NAMALWA (cell line): ENCODE measurements at places on chromosomes 7 and 10.

GRCh38 chr7:22723181-22723601 lies 3.8 kb upstream of the IL6 start:
- peak; percentile 33 for DNase-seq

DNA sequence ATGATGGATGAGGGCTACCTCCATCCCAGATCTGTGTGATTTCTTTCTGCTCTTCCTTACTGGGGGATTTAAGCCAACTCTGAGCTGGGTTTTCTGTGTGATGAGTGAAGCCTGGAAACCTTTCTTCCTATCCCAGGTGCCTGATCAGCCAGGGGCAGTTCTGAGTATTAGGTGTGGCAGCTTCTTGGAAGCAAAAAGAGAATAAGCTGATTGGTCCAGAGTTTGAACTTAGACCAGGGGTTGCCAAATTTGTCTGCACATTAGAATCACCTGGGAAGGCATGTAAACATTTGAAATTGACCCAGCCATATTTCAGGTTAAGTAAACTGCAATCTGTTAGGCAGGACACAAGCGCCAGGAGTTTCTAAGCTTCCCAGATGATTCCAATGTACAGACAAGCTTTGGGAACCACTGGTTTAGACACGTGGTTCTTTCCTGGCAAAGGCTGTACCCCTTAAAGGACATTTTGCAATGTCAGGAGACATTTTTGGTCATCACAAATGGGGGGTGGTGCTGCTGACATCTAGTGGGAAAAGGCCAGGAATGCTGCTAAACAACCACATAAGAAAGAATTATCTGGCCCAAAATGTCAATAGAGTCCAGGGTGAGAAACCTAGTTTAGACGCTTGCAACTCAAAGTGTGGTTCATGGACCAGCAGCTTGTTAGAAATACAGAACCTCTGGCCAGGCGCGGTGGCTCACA lies 160.5 kb upstream of the GHITM start:
- DNase-seq: no peak

- DNase-seq: peak; percentile 100
Measured at GRCh38 chr7:56106108-56107073, at the start of gene CHCHD2. Gene CHCHD2, minus strand, starts transcription at chr7:56106476. Its CDS starts 63 bp downstream, at chr7:56106413.

DNA sequence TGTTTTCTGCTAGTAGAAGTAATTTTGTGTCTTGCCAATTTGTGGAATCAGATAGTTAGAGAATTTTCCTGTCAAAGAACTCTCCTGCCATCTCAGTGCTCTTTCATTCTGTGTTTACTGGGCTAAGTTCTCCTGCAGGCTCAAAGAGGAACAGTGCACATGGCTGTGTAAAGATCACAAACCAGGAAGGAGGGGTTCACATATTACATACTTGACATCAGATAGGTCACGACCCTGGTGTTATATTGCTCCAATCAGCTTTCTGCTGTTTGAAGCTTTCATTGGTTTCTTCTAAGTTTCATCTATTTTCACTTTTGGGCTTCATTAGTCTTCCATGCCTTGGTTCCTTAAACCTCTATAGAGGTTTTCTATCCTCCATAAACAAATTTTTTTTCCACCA lies 13.5 kb upstream of the ELMO1 start:
- no peak for DNase-seq

- no peak for DNase-seq
Measured at GRCh38 chr7:138890499-138891445, 90.4 kb downstream of the KIAA1549 start.

DNA sequence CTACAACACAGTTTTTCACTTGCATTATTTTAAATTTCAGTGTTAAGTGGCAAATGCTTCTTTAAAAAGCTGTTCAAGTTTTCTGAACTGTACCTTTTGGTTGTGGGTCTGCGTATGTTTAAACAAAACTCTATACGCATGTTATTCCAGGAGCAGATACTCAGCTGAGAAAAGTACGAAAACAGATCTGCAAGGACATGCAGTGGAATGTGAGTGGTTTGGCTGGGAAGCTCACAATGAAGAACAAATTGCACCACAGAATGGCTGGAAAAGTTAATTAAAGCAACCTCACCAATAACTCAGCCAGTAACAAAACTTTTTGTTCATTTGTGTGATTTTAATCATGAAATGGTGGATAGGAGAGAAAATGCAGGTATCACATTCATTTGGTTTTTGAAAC lies 17.6 kb downstream of the GLI3 start:
- no peak for DNase-seq

DNA sequence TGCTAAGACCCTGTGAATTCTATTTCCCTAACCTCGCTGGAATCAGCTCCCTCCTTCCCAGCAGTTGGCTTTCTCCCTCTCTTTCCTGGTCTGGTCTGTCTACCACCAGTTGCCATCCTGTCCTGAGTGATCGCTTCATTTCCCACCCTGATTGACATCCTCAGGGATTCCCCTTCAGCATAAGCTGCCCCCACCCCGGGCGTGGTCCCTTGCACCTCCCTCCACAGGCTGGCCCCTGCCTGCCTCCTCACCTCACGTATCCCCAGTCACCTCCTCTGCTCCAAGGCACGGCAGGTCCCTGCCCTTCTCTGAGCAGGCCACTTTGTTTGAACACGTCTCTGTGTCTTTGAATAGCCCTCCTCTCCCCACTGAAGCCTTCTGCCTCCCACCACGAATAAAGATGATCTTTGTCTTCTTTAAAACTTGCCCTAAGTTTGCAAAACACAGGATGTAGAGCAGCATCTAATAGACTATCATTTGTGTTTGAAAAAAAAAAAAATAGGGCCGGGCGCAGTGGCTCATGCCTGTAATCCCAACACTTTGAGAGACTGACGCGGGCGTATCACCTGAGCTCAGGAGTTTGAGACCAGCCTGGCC lies 233.5 kb downstream of the CUX1 start:
- DNase-seq: no peak

DNA sequence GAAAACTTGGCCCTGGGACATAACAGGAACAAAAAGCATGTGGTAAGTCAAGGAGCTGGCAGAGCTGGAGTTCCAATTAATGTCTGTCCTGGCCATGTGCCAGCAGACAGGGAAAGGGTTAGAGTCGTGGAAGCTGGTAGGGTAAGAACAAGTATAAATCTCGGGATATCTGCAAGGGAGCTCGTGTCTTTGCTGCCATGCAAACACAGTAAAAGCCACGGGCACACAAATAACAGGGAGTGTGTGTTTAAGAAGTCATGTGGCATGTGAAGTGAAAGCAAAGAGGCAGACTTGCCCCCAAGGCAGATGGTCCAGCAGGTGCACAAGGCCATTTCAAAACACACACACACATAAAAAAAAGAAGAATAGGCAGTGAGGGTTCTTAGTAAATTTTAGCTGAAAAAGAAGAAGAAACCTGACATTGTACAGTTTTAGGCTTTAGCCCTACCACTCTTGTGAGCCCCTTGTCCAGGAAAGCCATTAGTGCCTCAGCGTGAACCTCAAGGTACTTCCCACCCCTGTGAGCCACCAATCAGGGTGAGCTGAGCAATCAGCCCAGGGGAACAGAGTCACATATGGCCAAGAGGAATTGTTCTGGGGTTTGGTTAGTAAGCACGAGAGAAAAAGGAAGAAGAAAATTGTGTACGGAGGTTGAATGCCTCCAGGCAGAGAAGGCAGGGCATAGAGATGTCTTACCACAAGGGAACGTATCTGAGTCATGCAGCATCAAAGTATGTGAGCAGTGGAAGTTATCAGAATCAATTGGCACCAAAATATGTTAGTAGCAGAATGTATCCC lies 32.8 kb upstream of the ARHGAP12 start:
- DNase-seq: peak; percentile 64

GRCh38 chr10:92291921-92292845 lies 1.2 kb downstream of the MARCHF5 start:
- peak; percentile 79 for DNase-seq

DNA sequence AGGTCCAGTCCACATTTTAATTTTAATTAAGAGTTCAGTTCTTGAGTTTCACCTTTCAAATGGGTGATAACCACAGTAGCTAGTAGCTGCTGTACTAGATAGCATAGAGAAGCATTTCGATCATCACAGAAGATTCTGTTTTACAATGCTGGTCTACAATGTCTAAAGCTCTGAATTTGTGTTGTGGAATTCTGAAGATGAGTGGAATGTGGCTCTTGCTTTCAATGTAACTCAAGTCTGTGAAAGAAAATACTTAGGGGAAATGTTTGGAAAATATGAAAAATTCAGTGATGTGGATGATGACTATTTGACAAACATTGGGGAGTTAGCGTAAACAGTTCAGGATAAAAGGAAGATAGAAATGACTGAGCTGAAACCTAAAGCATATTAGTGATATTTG lies 139.4 kb downstream of the GNAT3 start:
- DNase-seq: no peak

- no peak for DNase-seq
Measured at GRCh38 chr10:37478381-37478780, 353.0 kb downstream of the ANKRD30A start.

DNA sequence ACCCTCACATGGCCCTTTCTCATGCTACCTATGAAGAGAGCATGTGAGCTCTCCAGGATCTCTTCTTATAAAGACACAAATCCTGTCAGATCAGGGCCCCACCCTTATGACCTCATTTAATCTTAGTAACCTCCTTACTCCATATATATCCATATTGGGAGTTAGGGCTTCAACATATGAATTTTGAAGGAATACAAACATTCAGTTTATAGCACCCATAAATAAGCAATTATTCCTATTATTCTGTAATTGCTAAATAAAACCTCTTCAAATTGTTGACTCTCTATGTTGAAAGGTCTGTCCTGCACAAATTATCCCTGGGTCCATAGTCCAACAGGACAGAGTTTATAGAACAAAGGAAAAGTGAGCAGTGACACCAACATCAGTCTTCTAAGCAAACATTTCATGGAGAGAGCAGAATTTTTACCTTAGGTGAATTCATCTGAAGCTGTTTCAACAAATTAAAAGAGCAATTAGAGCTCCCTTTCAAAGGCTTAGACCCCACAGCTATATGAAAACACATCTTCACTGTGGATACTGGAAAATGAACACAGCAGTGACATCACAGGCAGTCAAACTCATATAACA lies 12.2 kb downstream of the DOCK4 start:
- no peak for DNase-seq

- DNase-seq: no peak
Measured at GRCh38 chr10:109992485-109992884, 15.3 kb upstream of the ADD3 start.

GRCh38 chr7:98250789-98251188 lies 1.2 kb downstream of the TECPR1 start:
- DNase-seq: peak; percentile 81

- peak; percentile 69 for DNase-seq
Measured at GRCh38 chr7:21256310-21256877, 171.5 kb upstream of the SP4 start.
